ENCODE measurements at places on chromosomes 6 and 20. TPM values are rescaled to one million over a fixed set of nuclear protein-coding genes. Genes with fewer than 3 reads are reported as not detected.
A peak's percentile ranks its signal among the peaks of the same experiment; 100 is the strongest.

DNA sequence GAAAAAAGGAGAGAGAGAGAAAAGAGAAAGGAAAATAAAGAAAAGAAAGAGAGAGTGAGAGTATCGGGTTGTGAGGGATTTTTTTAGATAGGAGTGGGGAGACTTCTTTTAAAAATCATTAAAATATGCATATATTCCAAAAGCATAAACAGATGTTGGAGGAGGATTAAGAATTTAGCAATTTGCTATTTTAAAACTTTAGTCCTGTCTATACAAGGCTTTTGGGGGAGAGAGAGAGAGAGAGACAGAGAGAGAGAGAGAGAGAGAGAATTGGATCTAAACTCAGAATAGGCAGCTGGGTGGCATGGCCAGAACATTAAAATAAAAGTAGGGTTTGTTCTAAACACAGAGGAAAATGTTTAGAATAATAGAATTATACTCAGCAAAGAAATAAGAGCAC is 72.1 kb downstream of the SOD2 start:
- DNase-seq: no peak

DNA sequence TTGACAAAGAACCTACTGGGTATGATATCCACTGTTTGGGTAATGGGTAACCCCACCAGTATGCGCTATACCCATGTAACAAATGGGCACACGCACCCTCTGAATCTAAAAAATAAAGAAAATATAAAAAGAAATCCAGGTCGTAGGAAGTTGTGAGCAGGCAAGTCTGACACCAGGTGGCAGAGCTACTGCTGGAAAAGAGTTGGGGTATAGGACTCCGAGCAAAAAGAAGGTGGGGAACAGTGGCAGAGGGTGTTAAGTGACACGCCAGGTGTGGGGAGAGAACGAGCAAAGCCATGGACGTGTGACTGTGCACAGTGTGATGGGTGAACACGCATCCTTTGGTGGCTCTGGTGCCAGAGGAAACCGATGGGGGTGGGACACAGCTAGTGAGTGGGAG is 46.7 kb downstream of the NOX3 start:
- DNase-seq: no peak

DNA sequence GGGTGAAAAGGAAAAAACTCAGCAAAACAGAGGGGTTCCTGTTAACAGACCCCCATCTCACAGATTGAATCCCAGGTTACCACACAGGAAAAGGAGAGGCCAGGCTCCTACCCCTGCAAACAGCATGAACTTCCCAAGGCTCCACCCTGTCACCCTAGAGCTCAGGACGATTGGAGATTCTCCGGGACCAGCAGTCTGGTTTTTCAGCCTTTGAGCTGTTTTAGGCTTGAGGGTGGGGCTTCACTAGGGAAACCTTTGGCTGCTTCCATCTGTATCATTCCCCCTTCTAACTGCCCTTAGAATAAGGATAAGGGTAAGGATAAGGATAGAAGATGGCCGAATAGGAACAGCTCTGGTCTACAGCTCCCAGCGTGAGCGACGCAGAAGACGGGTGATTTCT is 16.0 kb downstream of the C6orf58 start:
- DNase-seq: no peak

DNA sequence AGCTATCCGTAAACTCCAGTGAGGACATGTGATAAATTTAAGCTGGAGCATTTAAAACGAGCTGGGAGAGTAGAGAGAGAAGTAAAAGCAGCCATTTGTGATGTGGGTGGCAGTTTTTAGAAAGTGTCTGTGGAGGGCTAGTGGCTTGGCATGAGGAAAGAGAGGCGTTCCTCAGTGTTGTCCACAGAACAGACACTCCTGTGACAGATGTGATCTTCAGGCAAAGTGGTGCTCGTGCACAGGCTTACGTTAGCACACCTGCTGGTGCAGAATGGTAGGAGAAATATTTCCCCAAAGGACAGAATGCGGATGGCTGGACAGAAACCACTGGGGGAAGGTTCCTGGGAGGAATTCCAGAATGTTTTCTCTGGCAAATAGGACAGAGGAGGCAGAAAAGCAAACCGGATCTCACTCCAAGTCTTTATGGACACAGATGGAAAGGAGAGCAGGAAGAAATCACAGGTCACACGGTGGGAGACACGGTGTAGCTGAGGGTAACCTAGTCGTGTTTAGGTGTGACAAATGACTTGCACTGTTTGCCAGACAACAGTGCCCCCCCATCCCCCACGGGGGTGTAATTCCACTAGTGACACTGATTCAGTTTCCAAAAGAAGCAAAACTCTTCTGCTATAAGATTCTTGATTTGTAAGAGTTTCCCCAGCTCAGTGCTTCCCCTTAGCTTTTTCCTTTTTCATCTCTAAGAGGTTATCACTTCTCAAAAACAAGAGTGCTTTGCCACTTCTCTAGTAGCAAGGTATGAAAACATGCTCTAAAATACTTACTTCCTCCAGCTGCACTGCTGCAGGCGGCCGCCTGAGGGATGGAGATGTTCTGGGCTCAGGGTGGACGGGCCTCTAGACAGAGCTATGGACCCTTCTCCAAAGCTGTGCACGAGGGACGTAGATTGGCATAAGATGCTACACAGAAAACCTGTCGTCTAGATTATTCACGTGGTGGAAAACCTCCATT is 293.2 kb downstream of the QKI start:
- no peak for DNase-seq

DNA sequence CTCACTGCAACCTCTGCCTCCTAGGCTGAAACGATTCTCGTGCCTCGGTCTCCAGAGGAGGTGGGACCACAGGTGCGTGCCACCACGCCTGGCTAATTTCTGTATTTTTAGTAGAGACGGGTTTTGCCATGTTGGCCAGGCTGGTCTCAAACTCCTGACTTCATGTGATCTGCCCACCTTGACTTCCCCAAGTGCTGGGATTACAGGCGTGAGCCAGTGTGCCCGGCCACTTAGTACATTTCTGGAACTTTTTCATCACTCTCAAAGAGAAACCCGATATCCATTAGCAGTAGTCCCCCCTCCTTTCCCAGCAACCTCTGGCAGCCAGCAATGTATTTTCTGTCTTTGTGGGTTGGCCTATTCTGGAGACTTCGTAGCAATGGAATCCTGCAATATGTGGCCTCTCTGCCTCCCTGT is 109.8 kb downstream of the JARID2 start:
- no peak for DNase-seq

DNA sequence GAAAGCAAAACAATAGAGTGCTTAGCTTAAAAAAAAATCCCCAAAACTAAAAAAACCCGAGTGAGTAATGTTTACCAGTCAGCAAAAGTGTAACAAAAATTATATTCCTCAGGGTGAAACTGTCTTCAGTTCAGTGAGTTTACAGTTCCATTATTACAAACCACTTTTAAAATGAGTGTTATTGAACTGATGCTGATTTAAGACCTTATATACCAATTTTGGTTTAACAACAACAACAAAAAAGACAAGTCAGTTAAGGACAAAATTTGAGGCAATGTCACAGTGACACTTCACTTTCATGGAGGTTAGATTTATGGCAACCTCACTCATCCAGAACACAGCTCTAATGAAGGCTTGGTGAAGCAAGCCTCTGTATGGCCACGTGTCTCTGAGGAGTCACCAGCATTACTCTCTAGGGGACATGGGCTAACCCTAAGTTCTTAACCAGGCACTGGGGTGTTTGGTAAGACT is 630.8 kb downstream of the PHF3 start:
- no peak for DNase-seq

GRCh38 chr6:30060606-30061091 is 416 bp upstream of the POLR1H start:
- peak; percentile 64 for DNase-seq

- no peak for DNase-seq
These were observed 3.5 kb upstream of the EFHC1 start for GRCh38 chr6:52416629-52417151.

- DNase-seq: no peak
These were observed 31.3 kb upstream of the BEND6 start for GRCh38 chr6:56923565-56923964.

DNA sequence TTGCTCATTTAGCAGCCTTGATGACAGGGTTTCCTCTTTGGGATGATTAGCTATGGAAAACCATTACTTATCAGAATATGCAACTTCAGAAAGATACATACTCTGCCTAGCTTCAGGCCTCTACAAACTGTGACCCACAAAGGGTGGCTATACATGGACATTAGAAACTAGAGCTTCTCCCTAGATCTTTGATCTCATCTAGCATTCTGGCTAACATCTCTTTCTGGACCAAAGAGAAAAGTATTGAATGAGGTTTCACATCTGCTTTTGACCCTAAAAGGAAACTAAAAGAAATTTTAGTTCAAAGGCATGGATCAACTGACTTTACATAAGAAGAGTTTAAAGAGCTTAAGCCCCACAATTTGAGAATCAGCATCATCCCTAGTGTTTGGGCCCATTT is 12.4 kb upstream of the HMGN3 start:
- DNase-seq: no peak

DNA sequence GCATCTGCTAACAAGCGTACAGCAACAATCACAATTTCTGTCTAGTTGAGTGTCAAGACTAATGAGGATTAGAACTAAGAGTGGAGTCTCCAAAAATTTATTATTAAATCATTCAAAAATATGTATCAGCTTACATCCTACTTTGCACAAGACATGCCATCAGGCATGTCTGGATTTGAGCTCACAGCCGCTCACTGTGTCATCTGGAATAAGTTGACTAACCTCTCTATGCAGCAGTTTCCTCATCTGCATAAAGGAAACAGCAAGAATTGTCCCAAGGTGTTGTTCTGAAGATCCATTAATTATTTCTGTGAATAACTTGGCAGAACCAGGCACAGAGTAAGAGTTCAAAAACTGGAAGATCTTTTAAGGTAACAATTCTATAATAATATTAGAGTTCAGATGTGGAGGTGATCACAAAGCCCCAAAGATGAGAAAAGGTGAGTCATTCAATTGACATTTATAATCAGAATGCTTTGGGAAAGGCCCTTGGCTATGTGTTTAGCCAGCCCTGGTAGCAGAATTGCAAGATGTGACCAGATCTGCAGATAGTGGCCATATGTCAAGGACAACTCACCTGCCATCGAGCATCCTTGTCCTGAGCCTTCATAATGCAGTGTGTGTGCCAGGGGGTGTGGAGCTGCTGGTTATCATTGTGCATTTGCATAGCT is 264.0 kb downstream of the FOXA2 start:
- DNase-seq: no peak

GRCh38 chr6:113146878-113147277 is 710.3 kb upstream of the MARCKS start:
- no peak for DNase-seq

- DNase-seq: no peak
These were observed 418.6 kb upstream of the MAN1A1 start for GRCh38 chr6:119768201-119768600.

GRCh38 chr20:64010711-64011237 is 25.2 kb upstream of the C20orf204 start:
- DNase-seq: no peak

DNA sequence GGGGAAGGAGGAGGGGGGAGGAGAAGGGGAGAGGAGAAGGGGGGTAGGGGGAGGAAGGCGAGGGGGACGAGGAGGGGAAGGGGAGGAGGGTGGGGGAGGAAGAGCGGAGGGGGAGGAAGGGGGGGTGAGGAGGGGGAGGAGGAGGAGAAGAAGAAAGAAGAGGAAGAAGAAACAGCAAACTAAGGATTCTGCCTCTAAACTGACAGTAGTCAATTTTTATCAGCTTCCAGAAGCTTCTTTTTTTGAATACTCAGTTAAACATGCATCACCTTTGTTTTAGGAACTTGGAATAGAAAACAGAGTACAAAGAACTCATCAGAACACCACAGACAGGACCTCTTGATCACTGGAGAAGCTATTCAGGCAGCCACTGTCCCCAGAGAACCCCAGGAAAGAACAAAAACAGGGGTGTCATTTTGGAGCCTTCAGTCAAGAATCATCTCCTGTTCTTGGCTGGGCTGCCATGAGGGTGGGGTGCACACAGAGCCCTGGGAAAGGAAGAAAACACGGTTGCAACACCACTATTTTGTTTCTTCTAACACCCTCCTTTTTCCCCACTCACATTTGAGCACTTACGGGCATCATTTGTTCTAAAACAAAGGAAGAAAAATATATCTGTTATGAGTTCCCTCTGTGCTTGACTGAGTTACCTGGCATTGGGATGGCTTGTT is 67.4 kb downstream of the TMEM170B start:
- DNase-seq: no peak

- DNase-seq: no peak
These were observed 51.7 kb downstream of the UQCC1 start for GRCh38 chr20:35360033-35360432.

GRCh38 chr6:130167655-130168054 is 55.1 kb downstream of the SAMD3 start:
- no peak for DNase-seq

DNA sequence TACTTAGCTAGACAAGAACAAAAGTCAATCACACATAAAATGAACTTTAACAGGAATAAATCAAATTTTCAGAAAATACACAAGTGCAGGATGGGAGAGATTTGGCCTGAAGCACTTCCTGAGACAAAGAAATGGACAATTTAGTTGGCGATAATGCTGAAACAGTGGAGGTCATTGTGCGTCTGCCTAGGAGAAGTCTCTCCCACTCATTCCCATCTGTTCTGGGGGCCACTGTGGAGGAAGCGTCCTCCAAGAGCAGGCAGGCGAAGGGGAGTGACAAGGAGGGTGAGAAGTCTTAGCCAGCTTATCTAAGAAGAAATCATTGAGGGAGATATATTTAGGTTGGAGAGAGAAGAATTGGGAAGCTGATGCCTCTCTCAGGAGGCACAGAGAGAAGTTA is 10.2 kb upstream of the TMEM242 start:
- no peak for DNase-seq

DNA sequence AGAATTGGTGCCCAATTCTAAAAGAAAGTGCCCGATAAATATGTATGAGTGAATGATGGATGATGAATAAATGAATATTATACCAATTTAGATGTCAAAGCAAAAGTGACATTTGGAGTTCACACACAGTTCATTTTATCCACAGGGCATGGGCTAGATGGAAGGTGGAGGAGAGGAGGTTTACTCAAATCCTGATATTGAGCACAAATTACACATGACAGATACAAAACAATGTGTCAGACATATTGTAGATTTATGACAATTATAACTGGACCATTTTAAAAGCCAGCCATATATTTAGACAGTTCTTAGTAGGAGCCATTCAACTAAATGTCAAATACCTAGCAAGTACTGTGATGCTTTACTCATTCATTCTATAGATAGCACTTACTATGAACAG is 23.4 kb upstream of the PHACTR1 start:
- DNase-seq: no peak

- no peak for DNase-seq
These were observed 45.2 kb downstream of the KIF16B start for GRCh38 chr20:16528078-16528477.

CLVS2 gene
- total RNA-seq: 0.04 TPM

CEP57L1 gene
- 20.8 TPM for total RNA-seq

MYCT1 gene
- 20.6 TPM for total RNA-seq

RBBP9 gene
- 12.2 TPM for total RNA-seq

HS3ST5 gene
- 1.9 TPM for total RNA-seq

BPIFB4 gene
- not detected for total RNA-seq

CYP24A1 gene
- total RNA-seq: not detected

RAMACL gene
- 4.3 TPM for total RNA-seq

LAMA4 gene
- total RNA-seq: 332 TPM

NKAPL gene
- 2.9 TPM for total RNA-seq
